ENCODE measurements at places on chromosomes 1 and 21.

- DNase-seq: no peak
Measured at GRCh38 chr1:34994878-34995277, 9.7 kb upstream of the TMEM35B start.

GRCh38 chr1:230250666-230251065 is 175.5 kb downstream of the PGBD5 start:
- DNase-seq: no peak

DNA sequence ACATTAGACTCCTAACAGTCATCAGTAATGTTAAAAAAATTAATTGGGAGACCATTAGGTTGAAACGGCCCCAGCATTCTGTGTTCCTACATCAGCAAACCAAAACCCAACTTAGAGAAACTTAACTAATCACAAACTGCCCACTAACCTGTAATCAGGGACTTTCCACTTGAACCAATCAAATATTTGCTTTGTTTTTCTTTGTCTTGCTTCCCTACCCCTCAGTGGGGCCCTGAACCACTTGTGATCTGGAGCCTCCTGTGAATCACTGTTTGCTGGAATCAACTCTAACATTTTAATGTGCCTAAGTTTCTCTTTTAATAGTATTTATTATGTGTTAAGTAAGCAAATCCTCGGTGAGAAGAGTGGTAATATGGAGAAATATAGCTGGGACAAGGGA is 64.0 kb downstream of the ABCA4 start:
- no peak for DNase-seq

DNA sequence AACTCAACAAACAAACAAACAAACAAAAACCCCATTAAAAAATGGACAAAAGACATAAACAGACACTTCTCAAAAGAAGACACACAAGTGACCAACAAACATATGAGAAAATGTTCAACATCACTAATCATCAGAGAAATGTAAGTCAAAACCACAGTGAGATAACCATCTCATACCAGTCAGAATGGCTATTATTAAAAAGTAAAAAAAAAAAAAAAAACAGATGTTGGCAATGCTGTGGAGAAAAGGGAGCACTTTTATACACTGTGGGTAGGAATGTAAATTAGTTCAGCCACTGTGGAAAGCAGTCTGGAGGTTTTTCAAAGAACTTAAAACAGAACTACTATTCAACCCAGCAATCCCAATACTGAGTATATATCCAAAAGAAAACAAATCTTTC is 94.7 kb downstream of the PLPP3 start:
- no peak for DNase-seq

DNA sequence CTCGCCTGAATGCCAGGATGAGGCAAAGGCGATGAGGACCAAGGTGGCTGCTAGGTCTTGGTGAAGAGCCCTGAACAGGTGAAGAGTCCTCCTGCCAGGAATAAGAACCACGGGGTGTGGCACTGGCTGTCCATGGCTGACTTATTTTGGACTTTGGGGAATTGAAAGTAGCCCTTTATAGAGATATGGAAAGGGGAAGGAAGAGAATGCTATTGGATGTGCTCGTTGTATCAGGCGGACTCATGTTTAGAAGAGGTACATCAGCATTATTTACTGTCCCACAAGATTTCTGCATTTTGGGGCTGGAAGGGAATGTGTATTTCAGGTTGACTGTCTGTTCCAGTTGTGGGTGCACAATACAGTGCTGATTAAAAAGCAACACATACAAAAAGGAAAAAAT is 465.8 kb downstream of the DSCAM start:
- no peak for DNase-seq

DNA sequence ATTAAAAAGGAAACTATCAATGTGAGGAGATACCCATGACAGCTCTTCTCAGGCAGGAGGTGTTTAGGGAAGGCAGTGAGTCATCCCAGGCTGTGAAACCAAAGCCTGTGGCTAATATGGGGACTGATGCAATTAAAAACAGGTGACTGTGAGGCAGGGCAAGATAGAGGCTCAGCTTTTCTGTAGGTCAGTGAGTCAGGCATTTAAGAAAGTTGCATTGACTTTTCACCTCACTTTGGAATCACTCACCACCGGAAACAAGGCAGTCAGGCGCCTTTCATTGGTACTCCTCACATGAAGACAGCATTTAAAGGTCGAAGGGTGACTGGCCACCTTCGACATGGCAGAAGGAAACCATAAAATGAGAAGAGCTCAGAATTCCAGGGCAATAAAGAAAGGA is 54.5 kb downstream of the PAPPA2 start:
- no peak for DNase-seq

DNA sequence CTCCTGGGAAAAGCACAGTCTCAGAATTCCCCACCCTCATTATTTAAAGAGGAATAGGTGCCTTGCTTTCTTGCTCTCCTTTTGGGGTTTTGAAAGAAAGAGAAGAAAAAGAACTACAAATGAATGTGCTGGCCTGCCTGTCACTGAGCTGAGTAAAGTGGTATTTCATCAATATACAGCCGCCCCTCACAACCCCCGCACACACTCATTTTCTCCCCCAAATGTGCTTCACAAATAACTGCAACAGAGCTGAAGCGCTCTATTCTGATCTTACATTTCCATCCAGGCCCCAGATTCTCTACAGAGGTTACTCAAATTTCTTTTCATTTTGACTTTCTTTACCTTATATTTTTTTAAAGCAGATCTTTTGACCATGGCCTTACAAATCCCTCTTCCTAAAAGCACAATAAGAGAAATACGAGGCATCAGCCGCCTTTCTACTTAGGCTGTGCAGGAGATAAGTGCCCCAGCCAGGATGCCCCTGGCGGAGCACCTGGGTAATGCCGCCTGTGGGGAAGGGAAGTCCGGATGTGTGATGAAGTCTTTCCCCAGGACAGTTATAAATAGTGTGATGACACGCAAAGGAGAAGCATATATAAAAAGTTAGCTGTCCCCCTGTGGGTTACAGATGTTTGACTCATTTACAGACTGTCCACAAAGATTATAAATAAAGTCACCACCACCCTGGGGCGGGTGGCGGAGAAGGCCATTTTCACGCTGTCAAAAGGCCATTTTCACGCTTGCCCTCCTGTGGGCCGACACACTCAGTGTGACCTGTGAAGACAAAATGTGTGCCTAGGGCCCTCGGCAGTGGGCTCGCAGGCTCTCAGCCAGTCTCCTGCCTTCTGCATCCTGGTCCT is 6.5 kb downstream of the KCNN3 start:
- no peak for DNase-seq

DNA sequence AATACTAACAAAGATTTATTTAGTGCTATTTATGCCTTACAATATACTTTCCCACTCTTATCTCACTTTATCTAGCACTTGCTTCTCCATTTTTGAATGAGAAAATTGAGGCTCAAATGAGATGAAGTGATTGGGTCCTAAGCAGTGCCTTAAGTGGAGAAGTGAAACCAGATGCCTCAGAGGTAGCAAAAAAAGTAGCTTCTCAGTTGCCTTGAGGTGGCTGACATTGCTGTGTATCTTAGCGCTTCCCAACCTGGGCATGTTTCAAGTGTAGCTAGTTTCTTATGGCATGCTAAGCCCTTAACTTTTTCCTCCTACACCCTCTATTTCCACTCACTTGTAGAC is 390.4 kb downstream of the OMA1 start:
- no peak for DNase-seq

DNA sequence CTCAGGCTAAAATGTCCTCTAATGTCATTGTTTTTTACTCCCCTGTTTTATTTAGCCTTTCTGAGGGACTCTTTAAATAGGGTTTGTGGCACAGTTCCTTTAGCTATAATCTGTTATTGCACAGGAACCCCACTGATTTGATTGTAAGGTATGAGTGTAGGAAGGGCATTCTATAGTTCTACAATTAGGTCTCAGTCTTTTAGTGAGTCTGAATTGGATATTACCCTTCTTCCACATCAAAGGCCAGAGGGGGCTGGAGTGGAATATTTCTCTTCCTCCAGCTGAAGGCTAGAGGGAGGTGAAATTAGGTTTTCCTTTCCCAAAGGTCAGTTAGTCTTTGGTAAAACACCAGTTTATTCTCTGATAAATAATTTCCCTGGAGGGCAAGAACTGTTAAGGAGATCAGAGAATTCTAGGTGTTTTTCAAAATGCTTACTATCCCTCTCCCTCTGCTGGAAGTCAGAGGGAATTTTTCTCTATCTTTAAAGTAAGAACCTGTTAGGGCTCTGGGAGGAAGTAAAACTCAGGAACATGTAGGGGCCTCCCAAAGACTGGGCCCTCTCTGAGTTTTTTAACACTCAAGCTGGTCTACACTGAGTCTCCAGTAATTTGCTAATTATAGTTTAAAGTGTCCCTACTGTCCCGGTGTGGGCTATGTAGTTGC is 176.3 kb upstream of the ZNHIT6 start:
- DNase-seq: no peak

DNA sequence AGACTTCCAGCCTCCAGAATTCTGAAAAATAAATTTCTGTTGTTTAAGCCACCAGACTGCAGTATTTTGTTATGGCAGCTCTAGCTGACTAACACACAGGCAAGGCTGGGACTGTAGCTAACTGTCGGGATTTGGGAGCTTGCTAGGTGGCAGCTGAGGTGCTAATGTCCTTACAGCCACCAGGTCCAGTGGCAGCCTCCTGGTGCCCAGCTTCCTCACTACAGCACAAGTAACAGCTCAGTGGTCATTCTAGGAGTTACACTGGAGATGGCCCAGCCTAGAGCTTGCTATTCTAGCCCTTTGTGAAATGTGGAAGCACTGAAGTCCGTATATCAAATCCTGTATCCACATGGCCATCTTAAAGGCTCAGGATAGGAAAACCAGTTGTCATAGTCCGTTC is 4.3 kb upstream of the C1orf115 start:
- no peak for DNase-seq

- DNase-seq: no peak
Measured at GRCh38 chr1:156117414-156118176, 3.1 kb downstream of the LMNA start.

GRCh38 chr1:185170291-185170848 is 13.4 kb downstream of the SWT1 start:
- DNase-seq: no peak

DNA sequence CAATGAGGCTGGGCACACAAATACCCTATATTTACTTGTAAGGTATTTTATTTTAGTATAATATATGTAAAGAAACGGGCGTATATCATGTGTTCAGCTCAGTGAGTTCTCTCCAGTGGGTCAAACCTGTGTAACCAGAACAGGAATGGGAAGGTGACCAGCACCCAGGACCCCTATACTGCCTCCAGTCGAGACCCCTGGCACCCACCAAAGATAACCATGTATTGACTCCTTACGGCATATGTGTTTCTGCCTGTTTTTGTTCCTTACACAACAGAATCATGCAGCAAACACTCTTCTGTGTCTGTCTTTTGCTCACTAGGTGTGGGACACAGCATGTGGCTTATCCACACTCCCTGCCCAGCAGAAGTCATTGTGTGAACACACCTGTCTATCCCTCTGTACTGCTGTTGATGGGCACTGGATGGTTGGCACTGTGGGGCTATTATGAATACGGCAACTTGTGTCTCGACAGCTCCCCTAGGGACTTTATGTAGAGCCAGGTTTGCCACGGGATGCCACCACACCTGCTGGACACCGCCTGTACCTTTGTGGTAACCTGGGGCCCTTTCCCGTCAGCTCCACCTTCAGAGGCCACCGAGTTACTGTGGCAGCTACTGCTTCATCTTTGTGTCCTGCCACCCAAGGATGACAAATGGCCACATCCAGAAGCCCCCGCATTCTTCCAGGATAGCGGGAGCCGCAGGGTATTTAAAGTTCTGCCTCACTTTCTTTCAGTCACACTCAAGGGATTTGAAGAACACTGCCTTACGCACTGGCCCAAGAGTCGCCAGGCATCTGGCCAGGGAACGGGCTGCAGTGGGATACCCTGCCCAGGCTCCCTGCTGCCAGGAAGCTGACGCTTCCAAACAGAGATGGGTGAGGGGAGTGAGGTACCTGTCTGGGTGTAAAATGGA is 23.5 kb upstream of the C2CD2 start:
- no peak for DNase-seq

DNA sequence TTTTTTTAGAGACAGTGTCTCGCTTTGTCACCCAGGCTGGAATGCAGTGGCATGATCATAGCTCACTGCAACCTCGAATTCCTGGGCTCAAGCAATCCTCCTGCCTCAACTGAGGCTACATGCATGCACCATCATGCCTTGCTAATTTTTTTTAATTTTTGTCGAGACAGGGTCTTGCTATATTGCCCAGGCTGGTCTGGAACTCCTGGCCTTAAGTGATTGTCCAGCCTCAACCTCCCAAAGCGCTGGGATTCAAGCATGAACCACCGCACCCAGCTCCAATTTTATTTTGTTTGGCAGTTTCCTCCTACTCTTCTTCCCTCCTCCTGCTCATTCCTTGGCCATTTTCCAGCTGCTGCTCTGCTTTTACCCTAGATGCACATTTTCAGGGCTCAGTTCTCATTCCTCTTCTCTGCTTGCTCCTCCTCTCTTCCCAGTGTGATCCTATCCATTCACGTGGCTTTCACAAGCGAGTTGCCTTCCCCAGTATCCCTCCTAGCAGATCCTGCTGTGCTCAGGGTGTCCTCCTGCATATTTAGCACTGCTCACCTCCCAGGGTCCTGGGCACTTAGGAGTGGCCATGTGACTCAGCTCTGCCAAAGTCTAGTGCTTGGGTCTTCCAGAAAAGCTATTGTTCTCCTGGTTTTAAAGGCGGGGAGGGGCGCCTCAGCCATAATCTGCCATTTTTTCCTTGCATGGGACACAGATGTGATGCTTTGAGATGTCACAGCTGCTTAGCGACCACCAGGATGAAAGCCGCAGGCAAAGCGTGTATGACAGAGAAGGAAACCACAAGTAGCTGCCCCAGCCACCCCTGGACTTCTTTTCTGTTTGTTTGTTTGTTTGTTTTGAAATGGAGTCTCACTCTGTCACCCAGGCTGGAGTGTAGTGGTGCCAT is 33.7 kb downstream of the PSEN2 start:
- DNase-seq: no peak

DNA sequence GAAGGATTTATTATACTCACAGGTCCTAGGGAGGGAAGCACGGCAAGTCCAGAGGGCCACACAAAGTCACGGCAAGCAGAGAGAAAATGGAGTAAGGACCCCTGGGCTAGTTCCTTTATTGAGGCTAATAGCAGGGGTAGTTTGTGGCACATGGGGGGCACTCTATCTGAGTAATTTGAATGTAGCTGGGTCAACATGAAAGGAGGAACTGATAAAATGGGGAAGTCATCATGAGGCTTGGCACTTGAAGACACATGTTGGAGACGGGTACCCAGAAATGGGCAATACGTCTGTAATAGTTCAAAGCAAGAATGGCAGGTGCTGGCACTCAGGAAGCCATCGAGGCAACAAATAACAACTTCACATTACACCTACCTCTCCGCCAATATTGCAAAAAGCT is 1136.4 kb downstream of the MRPL39 start:
- DNase-seq: no peak

All from stimulated activated CD4-positive, alpha-beta T cell treated with anti-CD3 and anti-CD28 coated beads, Interleukin-1b, Interleukin-23, amount 100 ng/mL, for 24 hours (primary cell).